ENCODE measurements at places on chromosomes 5 and 9. TPM values are rescaled to one million over a fixed set of nuclear protein-coding genes. Genes with fewer than 3 reads are reported as not detected.

DNA sequence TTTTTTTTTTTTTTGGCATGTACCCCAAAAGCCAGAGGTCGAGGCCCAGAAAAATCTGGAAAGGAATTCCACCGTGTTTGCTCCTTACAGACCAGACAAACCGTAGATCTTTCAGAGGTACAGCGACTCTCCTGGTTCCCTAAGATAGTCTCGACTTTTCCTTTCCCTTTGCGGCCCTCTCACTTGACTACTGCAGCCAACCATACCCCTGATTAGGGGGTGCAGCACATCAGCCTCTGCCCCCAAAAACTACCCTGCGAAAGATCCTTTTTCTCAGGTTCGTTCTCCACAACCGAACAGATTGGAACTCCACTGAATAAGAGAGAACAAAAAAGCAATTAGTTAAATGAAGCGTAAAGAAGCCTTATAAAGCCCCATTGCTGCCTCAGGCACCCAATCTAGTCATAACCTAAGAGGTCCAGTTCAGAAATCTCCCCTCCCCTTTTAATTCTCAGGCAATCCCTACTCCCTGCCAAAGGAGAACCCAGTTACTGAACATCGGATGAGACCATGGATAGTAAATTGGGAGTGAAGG lies 379 bp upstream of the TICAM2 start:
- DNase-seq, result no peak

GRCh38 chr5:134637116-134637721 lies 4.6 kb upstream of the SAR1B start:
- DNase-seq, result no peak

GRCh38 chr9:28287455-28287854 lies 714.2 kb upstream of the C9orf72 start:
- DNase-seq, result no peak

- DNase-seq, result peak; percentile 53
Measured at GRCh38 chr5:66989286-66989685, 207.3 kb downstream of the CD180 start.

- DNase-seq, result peak; percentile 48
Measured at GRCh38 chr5:128237546-128237945, 154.0 kb downstream of the SLC12A2 start.

DNA sequence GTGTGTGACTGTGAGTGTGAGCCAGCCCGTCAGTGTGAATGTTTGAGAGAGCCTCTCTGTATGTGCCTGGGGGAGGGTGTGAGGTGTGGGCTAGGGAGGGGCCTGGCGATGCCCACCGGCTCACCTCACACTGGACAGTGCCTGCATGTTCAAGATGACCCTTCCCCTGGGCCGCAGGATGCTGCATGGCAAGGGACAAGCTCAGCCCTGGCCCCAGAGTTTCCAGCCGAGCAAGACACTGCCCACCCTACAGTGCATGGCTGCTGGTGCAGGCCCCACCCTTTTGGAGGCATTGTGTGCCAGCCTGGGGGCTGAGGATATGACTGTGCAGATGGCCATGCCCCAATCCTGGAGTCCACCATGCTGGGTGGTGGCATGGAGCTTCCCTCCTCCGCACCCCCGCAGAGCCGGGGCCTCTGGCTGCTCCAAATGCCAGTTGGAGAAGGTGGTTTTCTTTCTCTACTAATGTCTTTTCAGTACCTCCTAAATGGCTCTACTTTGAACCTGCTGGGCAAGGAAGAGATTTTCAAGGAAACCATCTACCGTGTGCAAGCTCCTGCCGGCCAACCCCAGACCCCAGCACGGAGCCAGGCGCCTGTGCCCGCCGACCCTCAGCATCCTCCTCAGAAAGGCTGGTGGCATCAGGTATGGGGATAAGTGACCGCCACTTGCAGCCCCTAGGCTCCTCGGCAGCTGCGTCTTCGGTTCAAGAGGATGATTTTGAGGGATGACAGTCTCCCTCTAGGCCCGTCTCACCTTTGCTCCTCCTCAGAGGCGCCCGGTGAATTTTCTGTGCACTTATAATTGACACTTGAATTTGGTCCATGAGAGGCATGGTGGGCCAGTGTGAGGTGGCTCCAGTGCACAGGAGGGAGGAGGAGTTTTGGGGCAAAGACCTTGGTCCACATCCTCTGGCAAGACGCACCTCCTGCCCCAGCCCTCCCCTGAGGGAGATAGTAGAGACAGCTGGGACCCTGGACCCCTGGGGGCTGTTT lies 27.7 kb downstream of the FGD3 start:
- DNase-seq, result no peak

DNA sequence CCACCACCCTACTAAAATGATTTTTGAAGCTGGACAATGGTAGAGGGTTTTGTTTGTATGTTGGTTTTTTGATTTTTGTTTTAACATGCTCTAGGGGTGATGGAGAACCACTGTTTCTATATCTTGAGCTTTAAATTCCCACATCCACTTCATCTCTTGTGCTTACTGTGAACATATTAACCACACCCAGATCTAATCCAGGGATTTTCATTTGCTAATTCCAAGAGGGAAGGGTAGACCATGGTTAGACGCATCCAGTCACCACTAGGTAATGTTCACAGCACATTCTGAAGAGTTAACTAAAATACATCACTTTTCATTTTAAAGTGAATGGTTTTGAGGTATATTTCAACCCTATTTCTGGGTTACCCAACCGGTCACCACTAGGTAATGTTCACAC lies 36.5 kb upstream of the IQGAP2 start:
- DNase-seq, result no peak

- no peak for DNase-seq
Measured at GRCh38 chr5:143170104-143170503, 233.4 kb downstream of the NR3C1 start.

DNA sequence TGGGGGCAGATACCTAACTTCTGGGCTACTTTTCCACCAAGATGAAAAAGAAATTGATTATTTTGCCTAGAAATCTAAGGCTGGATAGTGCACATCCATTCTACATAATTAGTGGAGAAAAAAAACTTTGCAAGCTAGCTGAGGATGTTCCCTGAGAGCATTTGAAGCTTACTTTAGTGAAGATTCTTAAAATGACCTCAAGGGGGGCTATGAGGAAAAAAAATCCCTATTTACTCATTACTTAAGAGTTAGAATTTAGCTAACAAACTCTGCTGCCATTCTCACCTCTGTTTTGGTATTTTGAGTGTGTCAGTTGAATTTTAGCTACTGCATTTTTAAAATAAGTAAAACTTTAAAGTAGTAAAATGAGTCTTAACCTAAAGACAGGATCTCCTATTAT lies 9.2 kb upstream of the FGF10 start:
- no peak for DNase-seq

GRCh38 chr9:35847792-35848572 lies 19.0 kb downstream of the TMEM8B start:
- no peak for DNase-seq

DNA sequence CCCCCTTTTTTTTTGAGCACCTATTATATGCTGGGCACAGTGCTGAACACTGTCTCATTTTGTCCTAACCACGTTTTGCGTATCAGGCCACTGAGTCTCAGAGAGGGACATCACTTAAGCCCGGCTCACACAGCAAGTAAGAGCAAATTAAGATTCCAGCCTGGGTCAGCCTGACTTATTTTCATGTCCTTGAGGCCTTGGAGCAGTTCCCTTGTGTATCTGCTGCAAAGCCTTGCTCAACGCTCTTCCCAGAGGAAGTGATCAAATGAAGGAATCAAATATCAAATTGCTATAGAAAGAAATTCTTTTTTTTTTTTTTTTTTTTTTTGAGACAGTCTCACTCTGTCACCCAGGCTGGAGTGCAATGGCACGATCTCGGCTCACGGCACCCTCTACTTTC lies 30.7 kb downstream of the ERGIC1 start:
- DNase-seq, result no peak

GRCh38 chr9:121499427-121500164 lies at the start of gene GGTA1:
GGTA1 (minus strand) TSS chr9:121499844; CDS start chr9:121467922, 31,922 bp downstream.
- no peak for DNase-seq

DNA sequence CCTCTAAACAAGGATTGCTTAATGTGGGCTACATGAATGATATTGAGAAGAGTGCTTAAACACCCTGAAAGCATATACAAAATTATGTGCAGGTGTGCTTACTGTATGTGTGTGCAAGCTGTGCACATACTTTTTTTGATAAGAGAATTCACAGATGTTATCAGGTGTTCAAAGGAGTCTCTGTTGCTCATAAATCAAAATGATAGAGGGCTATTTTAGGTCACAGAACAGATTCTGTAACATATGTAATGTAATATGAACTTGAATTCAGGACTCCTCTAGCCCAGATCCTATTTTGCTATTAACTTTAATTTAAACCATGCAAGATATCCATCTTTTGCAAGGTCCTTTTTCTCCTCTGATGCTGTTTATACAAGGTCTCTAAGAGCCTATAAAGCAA lies 38.2 kb downstream of the CCDC192 start:
- DNase-seq, result no peak

- no peak for DNase-seq
Measured at GRCh38 chr9:96008502-96009222, 133.2 kb downstream of the ERCC6L2 start.

DNA sequence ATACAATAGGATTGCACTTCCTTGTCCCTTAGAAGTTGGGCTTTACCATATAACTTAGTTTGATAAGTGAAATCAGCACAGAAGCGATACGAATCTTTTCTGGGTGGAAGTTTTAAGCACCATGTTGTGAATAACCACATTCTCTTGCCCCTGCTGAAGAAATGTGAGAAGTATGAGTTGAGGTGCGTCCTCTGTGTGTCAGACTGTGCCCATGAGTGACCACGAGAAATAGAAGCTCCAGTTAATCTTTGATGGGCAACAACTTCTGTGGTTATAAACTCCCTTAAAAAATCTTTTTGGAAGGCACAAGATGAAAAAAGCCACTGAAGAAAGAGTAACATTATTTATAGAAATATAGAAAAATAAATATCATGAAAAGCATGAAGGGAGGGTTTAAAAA lies 668.2 kb downstream of the DTWD2 start:
- no peak for DNase-seq

DNA sequence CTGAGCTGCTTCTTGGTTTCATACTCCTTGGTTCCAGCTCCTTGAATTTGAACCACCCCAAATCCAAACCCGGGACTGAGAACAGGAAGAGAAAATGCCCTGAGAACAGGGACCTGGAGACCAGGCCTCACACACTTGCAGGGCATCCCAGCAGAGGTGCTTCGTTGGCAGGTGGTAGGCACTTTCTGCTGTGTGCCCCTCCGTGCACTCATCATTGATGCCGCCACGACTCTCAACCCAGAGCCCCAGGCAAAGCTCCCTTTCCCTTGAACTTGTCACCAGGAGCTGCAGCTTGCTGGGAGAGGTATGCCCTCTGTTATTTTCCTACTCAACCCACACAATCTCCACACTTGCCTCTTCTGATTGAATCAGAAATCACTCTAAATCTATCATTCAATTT lies 217.8 kb upstream of the IRX1 start:
- no peak for DNase-seq

DNA sequence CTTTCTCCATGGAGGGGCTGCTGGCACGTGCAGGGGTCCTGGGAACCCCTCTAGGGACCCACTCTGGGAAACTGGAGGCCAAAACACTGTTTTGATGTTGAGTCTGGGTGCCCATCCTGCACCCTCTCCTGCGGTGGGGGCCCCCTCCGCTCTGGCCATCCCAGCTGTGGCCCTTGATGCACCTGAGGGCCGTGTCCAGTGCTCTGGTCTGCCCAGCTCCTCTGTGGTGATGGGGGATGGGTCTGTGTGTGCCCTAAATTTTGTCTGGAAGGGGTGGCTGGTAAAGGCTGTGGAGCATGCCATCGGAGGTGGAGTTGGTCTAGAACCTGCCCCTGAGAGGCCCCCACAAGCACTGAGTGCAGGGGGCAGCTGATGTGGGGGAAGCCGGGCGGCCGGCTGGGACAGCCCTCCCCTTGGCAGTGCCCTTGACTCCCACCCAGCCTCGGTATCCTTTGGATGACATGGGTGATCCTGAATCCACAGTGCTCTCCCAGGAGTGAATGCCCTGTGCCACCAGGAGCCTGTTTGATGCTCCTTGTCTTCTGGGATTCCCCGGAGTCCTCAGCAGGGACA lies 26.3 kb downstream of the AHRR start:
- DNase-seq, result no peak

- DNase-seq, result no peak
Measured at GRCh38 chr5:77087484-77088261, 588 bp upstream of the ZBED3 start.

DNA sequence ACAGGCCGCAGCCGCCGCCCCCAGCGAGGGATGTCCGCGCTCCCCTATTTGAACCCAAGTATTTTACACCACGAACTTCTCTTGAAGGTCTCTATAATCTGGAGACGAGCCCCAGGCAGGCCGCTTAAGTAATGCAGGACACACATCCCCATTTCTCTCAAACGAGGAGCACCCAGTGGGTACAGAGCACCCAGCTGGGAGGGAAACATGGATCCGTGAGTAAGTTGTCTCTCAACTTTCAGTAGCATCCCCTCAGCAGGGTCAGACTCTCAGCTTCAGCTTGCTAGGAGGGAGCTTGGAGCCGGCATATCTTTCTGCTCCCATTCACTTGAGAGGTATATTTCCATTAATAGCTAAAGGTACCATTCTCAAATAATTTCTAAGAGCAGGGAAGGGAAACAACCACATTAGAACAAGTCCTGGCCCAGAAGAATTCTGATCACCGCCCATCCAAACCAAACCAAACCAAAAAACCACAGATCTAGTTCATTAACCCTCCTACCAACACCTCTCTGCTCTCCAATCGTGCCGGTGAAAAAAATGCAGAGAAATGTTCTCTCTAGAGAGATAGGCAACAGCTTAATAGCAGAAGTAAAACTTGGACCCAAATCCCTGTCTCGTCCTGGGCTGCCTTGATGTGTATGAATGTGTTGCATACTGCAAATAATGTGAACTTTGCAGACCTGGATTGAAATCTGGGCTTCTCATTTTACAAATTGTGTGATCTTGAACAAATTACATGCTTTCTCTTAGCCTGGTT lies 910 bp downstream of the TDRD7 start:
- no peak for DNase-seq

DNA sequence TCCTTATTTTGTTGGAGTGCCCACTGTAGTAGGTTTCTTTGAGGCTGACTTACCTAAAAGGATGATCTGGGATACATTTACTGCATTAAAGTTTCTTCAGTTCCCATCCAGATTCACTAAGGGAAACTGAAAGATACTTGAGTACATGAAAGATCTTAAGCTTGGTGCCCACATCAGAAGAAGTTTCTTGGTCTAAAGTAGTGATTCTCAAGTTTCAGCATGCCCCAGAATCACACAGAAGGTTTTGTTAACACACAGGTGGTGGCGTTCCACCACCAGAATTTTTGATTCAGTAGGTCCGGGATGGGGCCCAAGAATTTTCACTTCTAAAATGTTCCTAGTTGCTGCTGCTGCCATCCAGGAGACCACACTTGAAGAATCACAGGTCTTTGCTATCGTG lies 171.0 kb downstream of the ZNF462 start:
- DNase-seq, result no peak

PCDHB5 gene
- 1.0 TPM for total RNA-seq

AJM1 gene
- total RNA-seq, result 0.21 TPM

SLC6A18 gene
- total RNA-seq, result not detected

DMGDH gene
- total RNA-seq, result 0.37 TPM

TMEM174 gene
- not detected for total RNA-seq

SURF1 gene
- 45.4 TPM for total RNA-seq

CCDC183 gene
- not detected for total RNA-seq

TSSK1B gene
- total RNA-seq, result not detected
